Activated CD8-positive, alpha-beta memory T cell treated with anti-CD3 and anti-CD28 coated beads, Interleukin-2, amount 50 U/mL, for 4 hours (primary cell): ENCODE measurements at places on chromosomes 1 and 21.

GRCh38 chr1:60448850-60449249 lies 375.3 kb upstream of the C1orf87 start:
- no peak for DNase-seq

DNA sequence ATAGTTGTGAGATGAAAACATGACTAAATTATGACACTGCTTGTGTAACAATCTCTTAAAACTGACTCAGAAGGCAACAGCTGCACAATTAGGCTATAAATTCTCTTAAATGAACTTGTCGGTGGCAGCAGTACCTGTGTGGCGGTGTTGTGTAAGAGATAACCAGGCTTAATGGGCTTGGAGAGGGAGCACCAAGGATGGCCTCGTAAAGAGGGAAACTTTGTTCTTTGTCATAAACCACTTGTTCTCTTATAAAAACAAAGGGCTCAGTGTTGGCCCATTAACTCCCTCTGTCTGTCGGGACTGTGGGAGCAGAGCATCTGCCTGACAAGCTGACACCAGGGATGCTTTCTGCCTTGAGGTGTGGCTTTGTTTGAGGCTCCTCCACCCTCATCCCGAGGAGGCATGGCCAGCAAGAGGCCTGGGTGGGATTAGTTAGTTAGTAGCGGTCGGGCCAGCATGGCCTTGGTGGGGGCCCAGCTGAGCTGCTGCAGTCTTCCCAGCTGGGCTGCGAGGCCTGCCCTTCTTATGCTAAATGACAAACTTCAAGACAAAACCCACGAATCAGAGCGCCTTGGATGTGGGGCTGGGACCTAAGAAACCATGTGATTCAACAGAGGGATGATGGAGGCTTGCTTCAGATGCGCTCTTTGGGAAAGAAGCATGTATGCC lies 171.4 kb downstream of the CAMTA1 start:
- DNase-seq = no peak

GRCh38 chr1:222373216-222373615 lies 174.7 kb downstream of the HHIPL2 start:
- no peak for DNase-seq

DNA sequence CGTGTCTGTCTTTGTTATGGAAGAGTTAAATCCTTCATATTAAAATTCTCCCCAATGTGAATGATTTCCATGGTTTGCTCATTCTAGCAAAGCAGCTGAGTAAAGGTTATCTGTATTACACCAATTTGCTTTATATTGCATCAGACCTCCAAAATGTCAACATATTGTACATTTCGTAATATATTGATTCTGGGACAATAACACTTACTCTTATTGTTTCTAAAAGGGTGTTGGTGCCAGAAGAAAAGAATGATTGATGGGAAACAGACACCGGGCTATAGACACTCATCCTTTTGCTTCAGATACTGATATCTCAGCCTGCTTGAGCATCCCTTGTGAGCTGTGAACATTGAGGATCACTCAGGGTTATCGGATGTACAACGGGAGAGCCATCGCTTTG lies 7.0 kb downstream of the NTNG1 start:
- no peak for DNase-seq
